COR-L47 (cell line): ENCODE measurements at places on chromosomes 2 and 18.

- DNase-seq: peak; percentile 75
These were observed 929.2 kb upstream of the SOX11 start for GRCh38 chr2:4762951-4763376.

DNA sequence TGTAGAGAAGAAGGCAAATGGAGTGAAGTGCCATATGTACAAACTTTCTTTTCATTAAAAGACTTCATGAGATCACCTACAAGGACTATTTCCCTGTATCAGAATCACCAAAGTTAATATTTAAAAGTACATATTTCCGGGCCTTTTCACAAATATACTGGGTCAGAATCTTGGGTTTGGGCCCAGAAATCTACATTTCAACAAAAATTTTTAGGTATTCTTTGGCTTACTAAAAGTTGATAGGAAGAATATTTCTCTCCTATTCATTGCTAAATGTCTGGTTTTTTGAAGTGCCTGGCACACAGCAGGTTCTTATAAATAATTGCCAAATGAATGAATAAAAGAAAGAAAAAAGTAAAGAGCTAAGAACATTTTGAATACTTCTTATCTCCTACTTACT, 843.8 kb upstream of the ACVR2A start:
- no peak for DNase-seq

DNA sequence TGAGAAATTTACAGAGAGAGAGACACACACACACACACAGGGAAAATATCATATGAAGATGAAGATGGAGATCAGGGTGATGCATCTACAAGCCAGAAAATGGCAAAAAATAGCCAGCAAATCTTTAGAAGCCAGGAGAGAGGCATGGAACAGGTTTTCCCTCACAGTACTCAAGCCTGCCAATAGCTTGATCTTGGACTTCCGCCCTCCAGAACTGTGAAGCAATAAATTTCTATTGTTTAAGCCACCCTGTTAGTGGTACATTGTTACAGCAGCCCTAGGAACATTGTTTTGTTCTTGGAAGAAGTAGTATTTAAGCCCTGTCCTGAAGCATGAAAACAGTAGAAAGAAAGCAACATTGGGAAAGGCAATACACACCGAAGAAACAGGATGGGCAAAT, 292.0 kb upstream of the LRP1B start:
- DNase-seq: no peak

DNA sequence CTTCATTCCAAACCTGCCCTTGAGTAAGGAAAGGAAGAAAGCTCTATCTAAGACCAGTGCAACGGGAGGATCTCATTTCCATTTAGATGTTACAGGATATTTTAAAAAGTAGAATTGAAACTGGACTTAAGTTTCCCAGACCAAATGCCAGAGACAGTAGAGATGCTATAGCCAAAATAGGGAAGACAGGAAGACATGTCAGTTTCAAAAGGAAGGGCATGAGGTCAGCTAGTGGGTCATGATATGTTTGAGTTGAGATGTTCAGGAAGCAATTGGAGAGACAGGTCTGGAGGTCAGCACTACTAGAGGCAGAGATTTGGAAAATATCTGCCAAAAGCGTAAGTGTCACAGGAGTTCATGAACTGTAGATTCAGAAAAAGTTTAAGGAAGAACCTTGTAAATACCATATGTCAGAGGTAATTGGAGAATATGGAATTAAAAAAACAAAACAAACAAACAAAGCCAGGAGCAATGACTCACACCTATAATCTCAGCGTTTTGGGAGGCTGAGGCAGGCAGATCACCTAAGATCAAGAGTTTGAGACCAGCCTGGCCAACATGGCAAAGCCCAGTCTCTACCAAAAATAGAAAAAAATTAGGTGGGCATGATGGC, 50.8 kb downstream of the EPHA4 start:
- DNase-seq: no peak

GRCh38 chr18:49911427-49911826, 98.1 kb upstream of the ACAA2 start:
- DNase-seq: peak; percentile 77

DNA sequence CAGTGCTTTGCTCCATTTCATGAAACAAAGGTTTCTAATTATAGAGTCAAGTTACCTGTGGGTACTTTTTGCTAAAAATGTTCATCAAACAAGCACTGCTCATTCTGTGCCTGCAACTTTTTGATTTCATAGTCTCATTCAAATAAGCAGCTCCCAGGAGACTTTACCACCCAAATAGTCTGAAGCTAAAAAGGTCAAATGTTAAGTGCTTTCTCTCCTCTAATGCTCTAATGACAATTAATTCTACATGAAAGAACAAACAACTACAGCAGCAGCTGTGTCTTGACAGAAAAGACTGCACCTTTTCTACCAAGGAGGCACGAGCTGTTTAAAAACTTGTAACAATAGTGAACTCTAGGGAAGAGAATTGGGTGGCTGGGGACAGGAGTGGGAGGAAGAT, 65.3 kb downstream of the CCDC93 start:
- DNase-seq: no peak
